ENCODE measurements at places on chromosomes 4 and X.

DNA sequence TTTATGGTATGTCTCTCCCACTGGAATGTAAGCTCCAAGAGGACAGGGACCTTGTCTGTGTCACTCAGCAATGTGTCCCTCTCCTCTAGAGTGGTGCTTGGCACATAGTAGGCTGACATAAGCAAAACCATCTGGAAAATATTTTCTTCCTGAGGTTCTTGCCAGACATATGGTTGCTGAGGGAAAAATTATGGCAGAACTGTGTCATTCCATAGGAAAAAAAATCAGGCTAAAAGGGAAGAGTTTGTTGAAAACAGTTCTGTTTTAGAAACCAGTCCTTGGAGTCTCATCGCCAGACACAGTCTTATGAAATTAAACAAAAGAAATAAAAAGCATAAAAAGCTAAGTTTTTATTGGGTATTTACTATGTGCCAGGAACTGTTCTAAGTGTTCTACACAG is 60.9 kb downstream of the RTL9 start:
- no peak for DNase-seq

DNA sequence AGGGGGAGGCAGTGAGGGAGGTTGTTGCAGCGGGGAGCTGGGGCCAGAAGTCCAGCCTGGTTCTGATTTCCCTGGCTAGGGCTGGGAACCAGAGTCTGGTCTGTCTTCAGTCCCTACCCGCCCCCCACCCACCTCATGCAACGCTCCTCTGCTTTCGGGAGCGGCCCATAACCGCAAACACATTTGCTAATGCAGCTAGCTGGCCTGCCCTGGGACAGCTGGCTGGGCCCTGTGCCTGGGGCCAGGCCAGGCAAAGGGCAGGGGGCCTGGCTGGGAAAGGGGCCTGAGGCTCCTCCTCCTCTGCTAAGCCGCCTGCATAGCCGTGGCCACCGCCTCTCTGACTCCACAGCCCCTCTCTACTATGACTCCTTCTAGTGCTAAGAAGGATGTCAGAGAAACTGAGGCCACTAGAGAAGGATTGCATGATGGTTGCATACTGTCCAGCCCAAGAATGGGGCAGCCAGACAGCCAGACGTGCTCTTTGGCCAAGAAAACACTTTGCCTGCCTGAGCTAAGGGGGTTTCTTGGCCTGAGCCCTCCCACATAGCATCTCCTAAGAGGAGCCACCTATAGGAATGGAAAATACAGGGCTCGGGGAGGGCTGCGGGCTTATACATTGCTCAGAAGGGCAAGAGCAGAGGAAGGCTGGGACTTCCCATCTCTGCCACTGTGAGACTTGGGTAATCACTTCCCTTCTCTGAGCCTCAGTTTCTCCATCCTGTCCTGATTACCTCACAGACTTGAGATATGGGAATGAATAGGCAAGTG is 76.9 kb downstream of the PJA1 start:
- no peak for DNase-seq

DNA sequence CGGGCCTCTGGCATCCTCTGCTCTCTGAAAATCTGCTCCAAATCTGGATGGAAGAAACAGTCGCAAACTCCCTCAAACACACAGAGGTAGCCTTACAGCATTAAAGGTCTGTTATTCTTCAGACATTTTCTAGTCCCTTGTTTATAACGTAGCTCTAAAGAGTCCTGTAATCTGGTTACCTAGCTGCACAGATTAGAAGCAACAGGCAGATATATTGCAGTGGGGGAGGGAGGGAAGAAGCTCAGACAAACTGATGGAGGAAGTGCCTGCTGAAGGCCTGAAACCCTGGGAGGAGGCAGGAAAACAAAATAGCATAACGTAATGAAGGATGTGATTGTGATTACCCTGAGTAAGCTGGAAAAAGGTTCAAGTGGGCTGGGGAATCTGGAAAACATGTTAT is 39.4 kb downstream of the ZCCHC12 start:
- no peak for DNase-seq

GRCh38 chr4:154507156-154507555 is 15.6 kb upstream of the DCHS2 start:
- DNase-seq = no peak

- DNase-seq = peak; percentile 11
Observed at GRCh38 chrX:74923942-74924448, 1.3 kb downstream of the NEXMIF start.

DNA sequence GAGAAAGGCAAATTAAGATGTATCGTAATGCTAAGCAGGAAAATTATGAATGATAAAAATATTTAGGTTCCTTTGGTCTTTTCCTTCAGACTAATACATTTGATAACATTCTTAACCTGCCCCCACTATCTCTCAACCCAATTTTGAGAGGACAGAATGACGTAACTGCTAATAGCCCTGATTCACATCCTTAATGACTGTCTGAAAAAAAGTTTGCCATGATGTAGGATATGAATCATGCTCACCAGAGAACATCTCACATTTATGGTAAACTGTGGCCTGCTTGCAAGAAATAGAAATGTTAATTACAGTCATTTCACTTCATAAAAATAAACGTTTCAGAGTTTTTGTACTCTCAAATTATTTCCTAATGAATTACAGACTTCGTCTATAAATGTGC is 128.0 kb upstream of the VEGFC start:
- no peak for DNase-seq

GRCh38 chrX:122641136-122641535 is 542.9 kb upstream of the GRIA3 start:
- no peak for DNase-seq

- no peak for DNase-seq
Observed at GRCh38 chr4:121252224-121252806, 88.2 kb upstream of the TNIP3 start.

DNA sequence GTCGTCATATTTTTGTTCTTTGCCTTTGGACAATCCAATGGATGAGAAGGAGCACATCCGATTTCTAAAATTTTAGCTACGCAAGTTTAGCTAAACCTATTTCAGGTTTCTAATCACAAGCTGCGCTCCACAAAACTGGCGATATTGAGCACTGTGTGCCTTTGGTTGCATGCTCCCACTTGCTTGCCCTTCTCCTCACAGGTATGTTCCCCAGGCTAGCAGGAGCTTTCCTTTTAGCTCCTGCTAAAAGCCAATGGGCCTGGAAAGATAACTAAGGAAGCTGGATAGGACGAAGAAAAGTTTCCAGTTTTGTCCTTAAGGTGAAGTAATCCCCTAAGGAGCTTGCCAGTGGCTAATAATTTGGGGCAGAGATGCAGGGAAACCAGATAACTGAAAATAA is 975.2 kb downstream of the FSTL5 start:
- no peak for DNase-seq

GRCh38 chr4:153962311-153963039 is 173.6 kb upstream of the SFRP2 start:
- DNase-seq = no peak

DNA sequence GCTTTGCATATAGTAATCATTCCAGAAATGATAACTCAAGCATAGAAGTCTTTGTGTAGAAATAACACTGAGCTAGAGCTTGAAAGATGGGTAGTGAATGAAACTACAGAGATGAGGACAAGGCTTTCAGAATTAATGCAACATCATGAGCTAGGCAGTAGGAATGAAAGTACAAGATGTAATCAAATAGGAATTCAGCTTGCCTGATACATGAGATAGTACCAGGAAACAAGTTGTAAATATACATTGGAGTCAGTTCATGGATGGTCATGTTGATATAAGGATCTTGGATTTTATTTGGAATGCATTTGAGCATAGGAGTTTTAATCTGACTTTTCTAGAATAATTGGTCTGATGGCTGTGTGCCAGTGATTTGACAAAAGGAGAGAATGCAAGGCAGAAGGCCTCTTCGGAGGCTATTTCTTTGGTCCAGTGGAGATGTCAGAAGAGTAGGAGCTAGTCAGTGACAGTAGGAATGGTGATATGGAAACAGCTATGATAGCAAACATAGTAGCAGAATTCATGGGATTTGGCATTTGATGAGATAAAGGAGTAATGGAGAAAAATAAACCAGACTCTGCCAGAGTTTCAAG is 206.4 kb upstream of the PACRGL start:
- no peak for DNase-seq

DNA sequence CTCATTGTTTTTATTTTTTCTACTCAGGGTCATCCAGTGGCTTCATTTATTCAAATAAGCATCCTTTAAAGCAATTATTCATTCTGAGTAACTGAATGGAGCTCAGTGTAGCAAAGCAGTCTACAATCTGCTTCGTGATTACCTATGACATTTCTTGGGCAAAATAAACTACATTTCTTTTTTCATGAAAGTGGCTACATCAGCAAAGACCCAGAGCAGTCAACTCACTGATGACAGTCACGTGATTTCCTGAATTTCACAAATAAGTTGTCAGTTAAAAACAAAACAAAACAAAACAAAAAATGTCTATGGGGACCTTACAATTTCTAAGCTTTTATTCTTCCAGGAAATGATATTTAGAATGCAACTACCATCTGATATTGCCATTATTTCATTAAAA is 182.1 kb downstream of the VEGFC start:
- no peak for DNase-seq

DNA sequence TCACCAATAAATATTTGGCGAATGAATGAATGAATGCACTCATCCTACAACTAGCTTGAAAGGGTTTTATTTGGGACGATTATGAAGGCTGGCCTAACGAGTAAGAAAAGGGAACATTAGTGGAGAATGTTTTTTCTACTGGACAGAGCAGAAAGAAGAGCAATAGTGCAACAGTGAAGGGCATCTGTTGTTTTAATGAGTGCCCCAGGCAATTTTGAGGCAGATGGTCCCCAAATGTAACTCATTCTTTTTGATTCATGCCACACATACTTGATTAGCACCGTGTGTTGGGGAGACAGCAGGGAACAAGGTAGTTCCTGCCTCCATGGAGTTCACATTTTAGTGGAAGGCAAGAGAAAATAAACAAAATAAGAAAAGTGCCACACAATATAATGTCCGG is 22.7 kb upstream of the INTS6L start:
- no peak for DNase-seq

GRCh38 chrX:9842541-9842940 is 56.3 kb downstream of the SHROOM2 start:
- DNase-seq = no peak

GRCh38 chr4:647481-647880 is 22.1 kb downstream of the PDE6B start:
- no peak for DNase-seq

- no peak for DNase-seq
Observed at GRCh38 chr4:8320386-8320750, 50.8 kb downstream of the HTRA3 start.

GRCh38 chr4:155758481-155759371 is at the start of gene GUCY1B1:
TSS of gene GUCY1B1 (plus strand) at chr4:155759021. CDS start at chr4:155759141, 120 bp downstream.
- DNase-seq = no peak

GRCh38 chr4:112968451-112969159 is 80.8 kb upstream of the ANK2 start:
- DNase-seq = no peak

- DNase-seq = no peak
Observed at GRCh38 chr4:113303315-113303714, 253.9 kb downstream of the ANK2 start.

GRCh38 chr4:39846705-39847104 is 131.0 kb downstream of the PDS5A start:
- DNase-seq = no peak

- DNase-seq = no peak
Observed at GRCh38 chrX:45385757-45386156, 185.1 kb upstream of the DIPK2B start.

DNA sequence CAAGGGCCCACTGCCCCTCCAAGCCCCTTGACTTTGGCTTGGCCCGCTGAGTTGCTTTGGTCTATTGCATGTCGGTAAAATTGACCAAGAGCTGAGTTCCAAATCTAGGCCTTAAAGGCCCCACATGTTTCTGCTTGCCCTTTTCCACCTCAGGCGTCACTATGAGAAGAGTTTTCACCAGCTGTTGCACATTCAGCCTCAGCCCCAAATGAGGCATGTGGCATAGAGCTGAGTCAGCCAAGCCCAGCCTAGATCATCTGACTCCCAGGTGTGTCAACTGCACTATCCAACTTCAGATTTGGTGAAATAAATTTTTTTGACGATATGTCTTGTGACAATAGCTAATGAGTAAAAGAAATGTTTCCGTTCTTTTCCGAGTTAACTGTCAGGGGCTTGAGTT is 424.5 kb upstream of the FAM47C start:
- DNase-seq = no peak

- DNase-seq = no peak
Observed at GRCh38 chr4:152805071-152805650, 25.4 kb downstream of the ARFIP1 start.

DNA sequence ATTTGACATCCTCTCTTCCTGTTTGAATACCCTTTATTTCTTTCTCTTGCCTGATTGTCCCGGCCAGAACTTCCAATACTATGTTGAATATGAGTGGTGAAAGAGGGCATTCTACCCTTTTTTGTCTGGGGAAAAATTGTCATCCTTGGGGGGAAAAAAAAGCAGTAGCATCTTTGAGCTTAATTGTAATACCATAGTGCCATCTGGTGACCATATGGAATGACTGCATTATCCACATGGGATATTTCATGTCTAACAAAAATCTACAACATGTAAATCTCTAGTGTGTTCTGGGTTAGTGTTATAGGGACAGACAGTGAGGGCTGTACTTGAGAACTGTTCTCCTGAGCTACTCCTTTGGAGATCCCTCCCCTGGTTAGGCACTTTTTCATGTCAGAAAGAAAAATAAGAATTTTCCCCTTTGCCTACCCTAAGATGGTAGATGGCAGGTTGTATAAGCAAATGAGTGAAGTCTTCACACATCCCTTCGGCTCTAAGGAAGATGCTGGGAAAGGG is 26.0 kb downstream of the CAPN6 start:
- DNase-seq = no peak

- no peak for DNase-seq
Observed at GRCh38 chr4:184371390-184371787, 103.0 kb downstream of the IRF2 start.

- DNase-seq = no peak
Observed at GRCh38 chr4:169346840-169347239, 76.1 kb upstream of the SH3RF1 start.

DNA sequence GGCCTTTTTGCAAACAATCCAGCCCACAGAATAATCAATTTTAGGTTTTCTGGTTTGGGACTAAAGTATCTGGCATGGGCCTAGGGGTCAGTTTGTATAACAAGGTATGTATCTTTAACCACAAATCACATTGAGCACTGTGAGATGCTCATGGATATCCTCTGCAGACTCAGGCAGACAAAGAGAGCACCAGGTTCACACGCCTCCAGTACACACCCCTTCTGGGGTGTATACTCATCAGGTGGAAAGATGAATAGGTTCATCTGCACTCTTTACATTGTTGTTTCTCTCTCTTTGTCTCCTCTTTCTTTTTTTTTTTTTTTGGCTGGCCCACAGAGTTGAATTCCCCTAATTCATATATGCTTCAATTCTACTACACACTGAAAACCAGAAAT is 21.1 kb downstream of the TEC start:
- no peak for DNase-seq

DNA sequence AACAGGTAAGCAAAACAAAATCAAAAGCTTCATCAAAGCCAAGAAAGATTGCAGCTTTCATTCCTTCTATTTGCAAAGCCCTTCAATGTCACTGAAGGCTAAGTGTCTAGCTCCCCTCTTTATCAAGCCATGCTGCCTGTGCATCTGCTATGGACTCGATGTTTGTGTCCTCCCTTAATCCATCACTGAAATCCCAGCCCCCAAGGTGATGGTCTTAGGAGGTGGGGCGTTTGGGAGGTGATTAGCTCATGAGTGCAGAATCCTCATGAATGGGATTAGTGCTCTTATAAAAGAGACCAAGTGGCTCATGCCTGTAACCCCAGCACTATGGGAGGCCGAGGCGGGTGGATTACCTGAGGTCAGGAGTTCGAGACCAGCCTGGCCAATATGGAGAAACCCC is 6.9 kb upstream of the TRIM2 start:
- peak; percentile 9 for DNase-seq
